NCI-H2081 treated with DMSO at 0.1 percent for 48 hours (cell line): ENCODE measurements at places on chromosomes 1 and 21.

DNA sequence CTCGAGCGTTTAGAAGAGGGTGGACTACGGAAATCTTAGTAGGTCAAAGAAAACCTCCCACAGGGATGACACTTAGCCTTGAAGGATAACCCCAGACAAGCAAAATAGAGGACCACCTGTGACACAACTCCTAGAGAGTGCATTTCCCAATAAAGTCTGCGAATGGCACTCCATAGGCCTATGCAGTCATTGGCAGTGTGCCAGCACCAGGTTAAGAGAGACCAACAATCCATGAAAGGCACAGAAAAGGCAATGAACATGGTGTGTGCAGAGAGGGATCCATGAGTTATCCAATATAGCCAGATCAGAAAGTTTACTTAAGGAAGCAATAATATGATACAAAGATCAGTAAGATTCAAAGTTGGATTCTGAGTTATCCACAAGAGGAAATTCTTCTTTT, 45.2 kb upstream of the FMO2 start:
- DNase-seq = no peak

DNA sequence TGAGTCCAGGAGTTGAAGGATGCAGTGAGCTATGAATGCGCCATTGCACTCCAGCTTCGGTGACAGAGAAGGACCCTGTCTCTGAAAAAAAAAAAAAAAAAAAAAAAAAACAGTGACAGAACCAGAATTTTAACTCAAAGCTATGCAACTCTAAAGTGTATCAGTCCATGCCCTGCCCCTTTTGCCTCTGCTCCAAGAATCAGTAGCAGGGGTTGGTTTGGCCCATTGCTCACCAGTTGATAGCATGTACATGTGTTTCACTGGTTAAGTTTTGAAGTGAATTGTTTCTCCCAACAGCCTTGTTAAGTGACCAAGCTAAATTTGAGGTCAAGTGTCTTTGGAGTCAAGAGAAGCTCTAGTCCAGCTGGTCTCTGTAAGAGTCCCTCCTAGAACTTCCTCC, 245.9 kb downstream of the PLPP3 start:
- DNase-seq = no peak

- no peak for DNase-seq
Measured at GRCh38 chr1:154467434-154468102, 34.5 kb upstream of the TDRD10 start.

- no peak for DNase-seq
Measured at GRCh38 chr21:42475036-42475435, 21.0 kb downstream of the RSPH1 start.

DNA sequence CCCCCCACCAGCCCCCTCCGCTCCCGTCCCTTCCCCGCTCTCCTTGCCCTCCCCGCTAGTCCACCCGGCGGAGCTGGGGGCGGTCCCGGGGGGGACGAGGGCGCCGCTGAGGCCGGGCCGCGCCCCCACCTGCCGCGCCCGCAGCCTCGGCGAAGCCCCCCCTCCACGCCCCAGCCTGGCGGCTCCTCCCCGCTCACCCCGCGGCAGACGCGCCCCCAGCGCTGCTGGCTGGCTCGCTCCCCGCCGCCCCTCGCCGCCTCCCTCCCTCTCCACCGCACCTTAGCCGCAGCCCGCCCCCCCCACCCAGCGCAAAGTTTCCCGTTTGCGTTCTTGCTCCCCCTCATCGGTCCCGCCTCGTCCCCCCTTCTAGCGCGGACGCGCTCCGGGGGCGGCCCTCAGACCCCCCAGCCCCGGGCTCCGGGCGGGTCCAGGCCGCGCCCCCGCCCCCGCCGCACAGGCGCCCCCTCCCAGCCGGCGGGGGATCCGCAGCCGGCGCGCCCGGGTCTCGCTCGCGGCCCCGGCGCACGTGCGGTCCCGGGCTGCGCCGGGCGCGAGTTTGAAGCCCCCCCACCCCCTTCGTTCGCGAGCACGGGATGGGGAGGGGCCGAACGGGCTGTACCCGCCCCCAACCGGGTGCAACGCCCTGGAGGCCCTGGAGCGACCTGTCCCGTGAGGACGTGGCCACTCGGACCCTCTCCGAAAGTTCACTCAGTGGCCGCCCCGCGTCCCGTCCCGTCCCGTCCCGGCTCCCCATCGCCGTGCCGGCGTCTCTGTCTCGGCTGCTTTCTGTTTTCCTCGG, 623 bp downstream of the PTPRF start:
- no peak for DNase-seq

GRCh38 chr1:92363401-92363800, 64.5 kb downstream of the RPAP2 start:
- DNase-seq = no peak

- DNase-seq = no peak
Measured at GRCh38 chr1:89523572-89524368, 859 bp upstream of the LRRC8B start.

- DNase-seq = no peak
Measured at GRCh38 chr1:171127099-171127498, 36.4 kb downstream of the FMO3 start.

- no peak for DNase-seq
Measured at GRCh38 chr1:1605034-1605591, 5.2 kb upstream of the FNDC10 start.

- no peak for DNase-seq
Measured at GRCh38 chr1:28172713-28173150, 3.8 kb downstream of the PTAFR start.

DNA sequence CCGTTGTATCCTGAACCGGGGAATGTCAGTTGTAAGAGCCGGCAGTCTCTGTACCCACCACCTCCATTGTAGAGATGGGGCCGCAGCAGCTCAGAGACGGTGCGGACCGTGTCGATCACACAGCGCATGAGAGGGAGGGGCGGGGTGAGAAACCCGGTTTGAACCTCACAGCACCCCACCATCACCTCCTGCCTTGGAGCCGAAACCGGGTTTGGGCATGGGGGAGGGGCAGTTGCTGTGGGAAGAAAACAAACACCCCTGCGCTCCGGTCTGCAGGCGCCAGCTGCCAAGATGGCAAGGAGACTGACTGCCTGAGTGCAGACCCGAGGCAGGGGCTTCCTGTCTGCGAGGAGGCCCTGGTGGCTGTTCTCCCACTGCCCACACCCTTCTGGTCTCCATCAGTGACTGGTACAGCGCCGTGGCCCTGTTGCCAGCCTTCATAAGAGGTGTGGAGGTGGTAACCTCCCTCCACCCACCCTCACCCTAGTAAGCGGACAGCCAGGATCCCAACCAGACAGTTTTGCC, 69.2 kb upstream of the SSBP3 start:
- DNase-seq = no peak

DNA sequence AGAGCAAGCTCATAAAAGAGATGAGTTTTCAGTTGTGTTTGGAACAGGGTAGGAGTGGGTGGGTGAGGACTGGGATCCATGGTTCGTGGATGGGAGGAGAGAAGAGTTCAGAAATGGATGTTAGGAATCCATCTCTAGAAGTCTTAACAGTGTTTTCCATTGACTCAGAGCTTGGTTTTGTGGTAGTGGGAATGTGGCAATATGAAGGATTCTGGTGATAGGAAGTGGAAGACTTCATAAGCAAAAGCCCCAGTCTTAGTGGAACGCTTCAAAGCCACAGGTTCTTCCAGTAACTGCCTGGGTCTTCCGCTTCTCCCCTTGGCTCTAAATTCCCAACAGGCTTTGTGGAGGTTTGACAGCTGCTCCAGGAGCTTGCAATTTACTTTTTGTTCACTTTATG, 167.9 kb downstream of the KCNJ6 start:
- no peak for DNase-seq

- DNase-seq = no peak
Measured at GRCh38 chr1:74853756-74854155, 120.8 kb downstream of the TYW3 start.

GRCh38 chr1:40748841-40749718, 34.5 kb upstream of the KCNQ4 start:
- DNase-seq = no peak

DNA sequence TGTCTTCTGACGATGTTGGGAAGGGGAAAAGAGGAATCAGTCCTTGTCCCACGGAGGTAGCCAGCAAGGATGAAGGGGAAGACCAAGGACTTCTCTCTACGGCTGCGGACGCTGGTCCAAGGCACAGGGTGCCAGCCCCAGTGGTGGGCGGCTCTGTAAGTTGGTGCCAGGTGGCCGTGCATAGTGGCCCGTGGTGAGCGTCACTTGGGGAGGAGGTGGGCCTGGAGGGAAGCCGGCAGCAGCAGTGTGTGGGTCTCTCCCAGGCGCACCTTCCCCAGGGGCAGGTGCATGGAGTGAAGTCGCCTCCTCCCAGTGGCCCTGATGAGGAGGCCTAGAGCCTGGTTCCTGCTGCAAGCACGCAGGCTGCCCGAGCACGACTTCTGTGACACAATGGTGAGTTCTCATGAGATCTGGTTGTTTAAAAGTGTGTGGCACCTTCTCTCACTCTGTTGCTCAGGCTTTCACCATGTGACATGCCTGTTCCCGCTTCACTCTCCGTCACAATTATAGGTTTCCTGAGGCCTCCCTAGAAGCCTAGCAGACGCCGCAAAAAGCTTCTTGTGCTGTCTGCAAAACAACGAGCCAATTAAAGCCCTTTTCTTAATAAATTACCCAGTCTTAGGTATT, 43.6 kb upstream of the TIAM1 start:
- DNase-seq = no peak

DNA sequence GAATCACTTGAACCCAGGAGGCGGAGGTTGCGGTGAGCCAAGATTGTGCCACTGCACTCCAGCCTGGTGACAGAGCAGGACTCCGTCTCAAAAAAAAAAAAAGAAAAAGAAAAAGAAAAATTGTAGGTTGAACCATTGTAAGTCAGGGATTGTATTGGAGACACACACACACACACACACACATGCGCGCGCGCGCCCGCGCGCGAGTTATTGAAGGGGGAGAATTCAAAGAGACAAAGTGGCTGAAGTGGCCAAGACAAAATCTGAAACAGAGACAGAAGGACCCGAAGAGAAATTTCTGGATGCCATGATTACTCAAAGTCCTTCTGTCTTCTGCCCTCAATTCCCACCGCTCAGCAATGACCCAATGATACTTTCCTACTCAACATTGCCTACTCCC, 3.7 kb upstream of the KLHDC9 start:
- DNase-seq = no peak

GRCh38 chr1:58524353-58524945, 22.1 kb downstream of the OMA1 start:
- DNase-seq = no peak

GRCh38 chr1:85144351-85144750, 56.5 kb downstream of the SYDE2 start:
- no peak for DNase-seq

GRCh38 chr1:201883266-201883665, 5.4 kb upstream of the SHISA4 start:
- no peak for DNase-seq

DNA sequence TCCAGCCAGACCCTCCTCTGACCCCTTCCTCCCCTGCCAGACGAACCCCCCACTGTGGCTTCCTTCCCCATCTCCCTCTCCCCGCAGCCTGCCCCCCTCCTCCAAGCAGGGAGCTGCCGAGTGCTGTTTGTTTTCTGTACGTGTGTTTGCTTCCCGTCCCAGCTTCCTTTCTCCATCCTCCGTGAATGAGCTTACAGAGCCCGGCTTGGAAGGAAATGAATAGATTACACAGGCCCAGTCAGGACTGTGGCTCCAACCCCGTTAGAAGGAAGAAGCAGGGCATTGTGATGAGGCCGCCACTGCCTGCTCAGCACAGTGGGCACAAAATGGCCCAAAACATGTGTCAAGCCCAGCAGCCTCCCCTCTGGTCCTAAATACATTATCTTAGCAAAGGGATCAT, 123.2 kb downstream of the IGSF21 start:
- DNase-seq = no peak

DNA sequence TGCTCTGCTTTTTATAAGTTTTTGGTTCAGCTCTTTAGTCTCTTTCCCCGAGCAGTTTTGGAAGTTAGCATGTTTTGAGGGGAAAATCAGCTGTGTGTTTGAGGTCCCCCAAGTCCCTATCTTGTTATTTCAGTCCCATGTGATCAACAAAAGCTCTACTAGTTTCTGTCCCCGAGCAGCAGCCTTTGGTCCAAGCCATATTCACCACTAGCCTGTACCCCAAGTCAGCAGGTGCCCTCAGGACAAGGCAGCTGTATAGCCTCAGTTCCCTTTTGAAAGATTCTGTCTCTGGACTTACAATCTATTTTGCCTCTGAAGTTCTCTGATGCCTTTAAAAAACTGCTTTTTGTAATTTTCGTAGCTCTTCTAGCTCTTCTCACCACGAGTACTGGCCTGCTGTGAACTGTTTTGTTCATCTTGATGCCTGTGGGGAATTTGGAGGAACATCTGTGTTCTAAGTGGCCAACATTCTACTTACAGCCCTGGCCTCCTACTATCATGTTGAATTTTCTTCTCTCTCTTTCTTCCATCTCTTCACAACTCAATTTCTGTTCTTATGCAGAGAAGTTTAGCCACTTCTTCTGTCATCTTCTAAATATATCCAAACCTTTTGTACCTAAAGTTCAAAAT, 16.7 kb downstream of the UAP1 start:
- no peak for DNase-seq

DNA sequence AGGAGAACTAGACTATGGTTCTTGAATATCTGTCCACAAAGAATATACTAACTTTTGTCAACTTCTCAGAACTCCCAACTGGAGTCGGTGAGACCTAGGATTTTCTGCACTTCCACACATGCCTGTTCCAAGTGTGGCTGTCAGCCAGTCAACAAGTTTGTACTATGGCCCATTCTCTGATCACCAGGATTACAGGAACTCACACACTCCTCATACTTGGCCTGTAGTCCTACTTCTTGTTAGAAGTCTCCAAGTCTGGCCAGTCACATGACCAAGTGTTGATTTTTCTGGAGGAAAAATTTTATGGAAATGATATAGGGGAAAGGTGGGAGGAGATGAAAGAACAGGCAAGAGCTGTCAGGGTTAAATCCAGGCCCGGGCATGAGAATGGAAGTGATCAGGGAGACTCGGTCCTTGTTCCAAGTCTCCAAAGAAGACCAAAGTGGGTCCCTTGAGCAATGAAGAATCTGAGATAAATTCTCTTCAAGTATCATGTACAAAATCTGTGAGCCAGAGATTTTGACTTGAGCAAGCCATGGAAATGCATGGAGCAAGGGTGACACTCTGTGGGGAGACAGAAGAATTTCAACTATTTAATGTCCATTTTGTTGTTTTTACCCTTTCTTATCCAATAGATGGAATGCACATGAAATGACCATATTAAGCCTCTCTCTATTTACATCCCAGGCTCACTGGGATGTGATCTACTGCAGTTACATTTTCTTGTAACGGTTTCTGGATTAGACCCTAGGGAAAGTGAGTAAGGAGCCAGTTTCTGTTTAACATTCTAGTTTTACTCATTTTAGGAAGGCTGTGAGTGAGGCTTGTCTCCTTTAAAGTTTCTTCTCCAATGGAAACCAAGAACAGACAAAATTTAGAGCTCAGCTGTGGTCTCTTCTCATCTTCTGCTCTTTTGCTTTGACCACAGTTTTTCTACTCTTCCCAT, 320.9 kb downstream of the ASTN1 start:
- no peak for DNase-seq

DNA sequence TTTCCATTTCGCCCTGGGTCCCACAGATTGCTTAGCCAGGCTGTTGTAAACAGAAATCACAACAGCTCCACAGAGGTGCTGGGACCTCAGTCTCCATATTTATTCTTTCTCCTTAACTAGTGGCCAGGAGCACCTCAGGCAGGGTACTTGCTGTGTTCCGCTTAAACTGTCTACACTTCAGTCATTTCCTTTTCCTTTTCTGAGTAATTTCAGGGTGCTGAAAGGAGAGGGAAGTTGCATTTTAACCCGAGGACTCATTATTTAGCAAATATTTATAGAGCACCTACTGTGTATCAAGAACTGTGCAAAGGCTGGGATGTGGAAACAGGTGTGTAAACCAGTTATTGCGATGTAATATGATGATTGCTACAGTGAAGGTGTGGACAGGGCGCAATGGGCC, 41.9 kb downstream of the ACP6 start:
- DNase-seq = no peak

- DNase-seq = no peak
Measured at GRCh38 chr1:51753969-51754368, 124.6 kb downstream of the NRDC start.
